ENCODE measurements at places on chromosomes 12 and 14.

DNA sequence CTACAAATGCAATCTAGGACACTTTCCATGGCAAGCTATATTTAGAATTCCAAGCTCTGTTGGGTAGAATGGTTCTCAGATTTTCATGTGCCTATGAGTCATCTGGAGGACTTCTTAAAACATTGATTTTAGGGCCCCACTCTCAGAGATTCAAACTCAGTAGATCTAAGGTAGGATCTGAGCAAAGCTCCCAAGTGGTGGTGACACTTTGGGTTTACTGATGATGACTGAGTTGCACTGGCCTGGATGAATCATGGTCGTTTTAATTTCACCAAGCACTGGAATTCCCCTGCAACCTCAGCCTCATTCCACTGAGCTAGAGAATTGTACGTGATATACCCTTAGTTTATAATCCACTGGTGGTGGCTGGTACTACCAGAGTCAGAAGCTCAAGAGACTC lies 86.5 kb downstream of the PPM1H start:
- DNase-seq: no peak

DNA sequence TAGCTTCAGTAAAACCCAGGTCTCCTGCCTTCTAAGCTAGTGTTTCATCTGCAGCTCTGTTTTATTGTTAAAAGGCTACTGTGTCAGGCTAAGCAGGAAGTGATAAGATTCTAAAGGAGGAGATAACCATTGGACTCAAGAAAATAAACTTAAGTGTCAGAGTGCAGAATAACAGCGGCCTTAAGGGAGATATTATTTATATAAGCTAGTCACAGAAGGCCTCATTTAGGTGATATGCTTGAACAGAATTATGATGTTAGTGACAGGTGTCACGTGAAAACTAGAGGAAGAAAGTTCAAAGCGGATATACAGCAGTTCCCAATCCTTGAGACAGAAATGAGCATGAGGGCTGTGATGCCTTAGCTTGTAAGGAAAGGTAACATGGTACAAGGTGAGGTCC lies 373.4 kb downstream of the FOXG1 start:
- DNase-seq: no peak

DNA sequence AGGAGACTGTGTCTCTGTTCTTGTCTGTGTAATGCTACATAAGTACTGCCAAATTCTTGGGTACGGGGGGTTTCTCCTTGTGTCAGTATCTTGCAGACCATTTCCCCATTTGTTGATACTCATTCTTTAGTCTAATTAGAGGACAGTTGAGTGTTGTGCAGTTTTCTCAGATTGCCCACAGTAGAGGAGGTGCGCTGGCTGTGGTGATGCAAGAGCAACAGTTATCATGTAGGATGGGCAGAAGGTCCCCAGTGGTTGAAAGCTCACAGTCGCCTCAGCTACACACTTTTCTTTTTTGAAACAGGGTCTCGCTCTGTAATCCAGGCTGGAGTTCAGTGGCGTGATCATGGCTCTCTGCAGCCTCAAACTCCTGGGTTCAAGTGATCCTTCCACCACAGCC lies 37.8 kb upstream of the ATP2A2 start:
- DNase-seq: no peak

DNA sequence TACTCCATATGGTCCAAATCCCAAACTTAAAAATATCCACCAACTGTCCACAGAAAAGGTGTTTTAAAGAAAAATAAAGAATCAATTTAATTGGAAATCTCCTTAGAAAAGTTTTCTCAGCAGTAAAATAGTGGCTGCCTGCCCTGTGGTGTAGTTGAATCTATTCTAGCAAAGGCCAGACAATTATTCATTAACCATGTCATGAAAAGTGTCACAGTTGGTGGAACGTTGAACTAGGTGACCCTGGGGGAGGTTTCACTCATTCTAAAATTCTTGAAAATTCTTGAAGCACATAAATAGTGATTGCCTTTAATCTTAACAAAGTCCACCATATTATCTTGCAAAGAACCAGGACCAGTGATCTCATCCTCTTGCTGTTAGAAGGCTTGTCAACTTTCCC lies 78.4 kb upstream of the GZMB start:
- DNase-seq: no peak

GRCh38 chr12:132470397-132470796 lies 19.6 kb upstream of the FBRSL1 start:
- DNase-seq: no peak

DNA sequence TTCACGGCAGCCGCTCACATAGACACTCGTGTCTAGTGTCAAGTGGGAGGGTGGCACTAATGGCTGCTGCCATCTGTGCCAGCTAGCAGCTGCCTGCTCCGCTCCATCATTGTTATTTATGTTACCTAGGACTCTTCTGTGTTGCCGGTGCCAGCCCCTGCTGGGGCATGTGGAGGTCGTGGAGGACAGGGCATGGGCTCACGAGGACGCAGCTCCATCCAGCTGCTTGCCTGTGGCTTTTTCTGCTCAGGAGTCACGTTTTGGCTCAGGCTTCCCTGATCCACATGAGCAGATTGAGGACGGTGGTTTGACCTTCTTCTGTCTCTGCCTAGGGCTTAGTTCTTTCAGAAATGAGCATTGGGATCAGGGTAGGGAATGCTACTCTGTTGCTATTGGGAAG lies 31.2 kb downstream of the TPCN1 start:
- no peak for DNase-seq

GRCh38 chr14:82410064-82410463 lies 876.4 kb upstream of the SEL1L start:
- no peak for DNase-seq

GRCh38 chr12:124837958-124838803 lies 25.5 kb downstream of the SCARB1 start:
- DNase-seq: peak; percentile 71

GRCh38 chr12:79141776-79142175 lies 277.2 kb downstream of the SYT1 start:
- no peak for DNase-seq

DNA sequence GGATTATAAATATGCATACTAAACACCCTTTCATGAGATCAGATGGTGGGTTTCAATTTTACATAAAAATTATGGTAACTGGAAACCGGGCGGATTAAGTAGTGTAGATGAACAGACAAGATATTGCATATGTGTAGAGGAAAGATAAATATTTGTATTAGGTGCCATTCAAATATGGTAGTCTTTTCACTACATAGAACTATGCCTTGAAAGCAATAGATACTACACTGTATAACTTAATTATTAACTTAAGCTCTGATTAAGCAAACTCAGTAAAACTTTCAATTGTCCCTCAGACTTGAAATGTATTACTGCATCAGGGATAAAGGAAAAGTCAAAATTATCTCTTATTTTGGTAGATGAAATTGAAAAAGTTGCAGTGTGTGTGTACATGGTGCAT lies 1.9 kb downstream of the PTPN21 start:
- DNase-seq: no peak

DNA sequence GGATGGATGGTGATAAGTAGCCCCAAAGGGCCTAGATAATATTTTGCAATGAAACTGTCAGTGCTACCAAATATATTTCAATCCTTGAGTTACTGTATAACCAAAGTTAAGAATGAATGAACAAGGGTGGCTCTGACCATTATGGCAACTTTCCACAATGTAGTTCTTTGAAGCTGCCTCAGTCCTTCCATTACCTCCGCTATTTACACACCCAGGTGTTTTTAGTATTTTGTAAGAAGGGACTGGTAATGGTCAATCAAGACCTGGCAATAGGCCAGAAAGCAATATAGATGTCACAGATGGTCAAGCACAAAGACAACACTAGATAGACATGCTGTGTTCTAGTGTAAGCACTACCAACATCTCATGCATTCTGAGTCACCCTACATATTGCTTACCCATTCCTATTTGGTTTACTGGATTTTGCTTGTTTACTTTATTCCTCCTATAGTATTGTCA lies 16.3 kb downstream of the DUSP16 start:
- no peak for DNase-seq

GRCh38 chr14:99270458-99271220 lies 1.4 kb downstream of the BCL11B start:
- no peak for DNase-seq

DNA sequence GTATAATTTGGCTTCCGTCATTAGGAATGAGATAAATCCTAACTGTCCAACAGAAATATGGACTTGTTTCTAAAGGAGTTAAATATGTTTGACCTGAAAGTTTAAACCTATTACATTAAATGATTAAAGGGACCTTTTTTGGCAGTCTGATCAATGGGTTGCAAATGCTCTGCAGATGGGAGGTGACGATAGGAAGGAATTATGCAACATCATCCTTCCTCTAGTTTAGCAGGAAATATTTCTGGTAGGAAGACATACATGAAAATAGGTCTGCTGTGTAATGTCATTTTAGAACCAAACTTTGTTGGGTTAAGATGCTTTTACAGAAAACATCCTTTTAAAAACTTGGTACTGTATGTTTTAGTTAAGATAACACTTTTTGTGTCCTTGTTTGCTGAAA lies 2.6 kb downstream of the LRRC10 start:
- no peak for DNase-seq

- no peak for DNase-seq
Observed at GRCh38 chr14:30410986-30411385, 148.0 kb upstream of the G2E3 start.

GRCh38 chr12:92543359-92543758 lies 159.4 kb upstream of the PLEKHG7 start:
- DNase-seq: no peak

DNA sequence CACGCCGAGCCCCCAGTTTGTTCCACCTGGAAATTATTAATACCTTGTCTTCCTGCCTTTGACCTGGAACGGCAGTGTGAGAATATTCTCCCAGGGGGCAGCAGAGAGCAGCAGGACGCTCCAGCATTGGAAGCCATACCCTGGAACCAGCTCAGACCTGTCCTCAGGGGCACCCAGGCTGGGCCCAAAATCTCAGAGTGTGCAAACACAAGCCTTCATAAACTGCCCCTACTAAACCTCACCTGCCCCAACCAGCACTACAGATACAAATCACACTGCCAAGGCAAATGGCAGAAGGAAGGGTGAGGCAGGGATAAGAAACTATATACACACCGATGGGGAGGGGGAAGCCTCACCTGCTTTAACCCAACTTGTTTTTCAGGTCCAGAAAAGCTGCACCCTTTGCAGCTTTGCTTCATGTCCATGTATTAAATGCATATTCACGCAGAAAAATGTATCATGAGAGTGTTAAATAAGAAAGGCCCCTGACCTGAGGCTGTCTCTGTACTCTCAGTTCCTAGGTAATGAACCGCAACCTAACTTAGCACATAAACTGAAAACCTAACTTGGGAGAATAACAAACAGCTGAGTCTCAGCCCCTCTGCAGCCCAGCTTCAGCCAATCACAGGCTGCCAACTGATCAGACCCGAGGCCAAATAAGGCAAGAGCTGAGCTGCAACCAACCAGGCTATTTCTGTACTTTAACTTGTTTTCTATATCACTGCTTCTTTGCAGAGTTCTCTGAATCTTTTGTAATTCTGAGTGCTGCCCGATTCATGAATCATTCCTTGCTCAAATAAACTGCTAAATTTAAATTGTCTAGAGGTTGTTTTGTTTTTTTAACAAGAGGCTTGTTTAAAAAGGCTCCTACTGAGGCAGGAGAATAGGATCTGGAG lies 130.1 kb downstream of the SPTSSA start:
- DNase-seq: peak; percentile 24

GRCh38 chr14:52553671-52554575 lies 1.3 kb downstream of the GPR137C start:
- peak; percentile 17 for DNase-seq

GRCh38 chr14:59026081-59026480 lies 162.4 kb upstream of the DAAM1 start:
- no peak for DNase-seq

DNA sequence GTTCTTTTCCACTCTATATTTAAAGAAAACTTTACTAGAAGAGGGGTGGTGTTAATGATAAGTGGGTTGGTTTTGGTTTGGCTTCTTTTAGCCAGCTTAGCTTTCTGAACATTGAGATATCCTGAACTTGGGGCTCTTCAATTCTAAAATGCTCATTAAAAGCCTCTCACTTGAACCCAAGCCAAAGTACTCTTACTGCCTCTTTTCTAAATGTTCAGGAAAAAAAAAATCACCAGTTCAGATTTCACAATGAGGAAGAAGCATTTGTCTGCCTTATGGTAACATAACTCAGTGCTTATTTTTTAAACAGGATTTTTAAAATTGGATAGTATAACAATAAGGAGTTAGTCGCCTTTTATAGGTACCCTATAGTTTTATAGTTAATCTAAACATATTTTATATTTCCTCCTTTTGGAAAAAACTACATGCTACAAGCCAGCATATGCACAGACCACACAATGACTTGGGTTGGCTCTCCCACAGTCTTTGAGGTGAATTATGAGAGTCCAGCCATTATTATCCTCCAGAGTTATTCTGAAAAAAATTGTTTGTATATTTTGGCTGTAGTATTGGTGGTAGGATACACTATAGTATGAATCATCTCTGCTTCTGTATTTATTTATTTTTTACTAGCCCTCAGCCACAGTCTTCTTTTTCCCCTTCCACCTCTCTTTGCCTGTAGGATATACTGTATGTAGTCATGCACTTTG lies 195.5 kb upstream of the TMPO start:
- no peak for DNase-seq

- DNase-seq: no peak
Observed at GRCh38 chr12:92619026-92619425, 83.8 kb upstream of the PLEKHG7 start.

- DNase-seq: no peak
Observed at GRCh38 chr14:53599221-53599945, 357.2 kb downstream of the BMP4 start.

DNA sequence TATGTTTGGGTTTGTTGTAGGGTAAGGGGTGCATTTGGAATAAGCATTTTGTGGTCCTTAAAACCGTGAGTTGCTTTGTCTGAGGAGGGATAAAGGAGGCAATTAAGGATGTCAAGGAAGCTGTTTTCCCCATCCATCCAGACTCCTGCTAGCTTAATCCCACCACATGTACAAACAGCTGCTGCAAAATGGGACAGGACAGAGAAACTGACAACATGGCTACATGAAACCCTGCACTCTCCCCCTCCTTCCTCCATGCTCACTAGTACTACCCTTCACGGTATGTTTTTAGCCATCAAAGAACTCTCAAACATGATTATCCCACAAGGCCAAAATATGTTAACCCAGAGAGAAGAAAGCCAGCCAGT lies 20.6 kb downstream of the ST8SIA1 start:
- DNase-seq: no peak

GRCh38 chr14:25436288-25436875 lies 386.4 kb upstream of the STXBP6 start:
- no peak for DNase-seq

Measured in HuH-7 (cell line).